T-helper 1 cell (primary cell): ENCODE measurements at places on chromosomes 12 and 14.
A peak's percentile ranks its signal among the peaks of the same experiment; 100 is the strongest.

DNA sequence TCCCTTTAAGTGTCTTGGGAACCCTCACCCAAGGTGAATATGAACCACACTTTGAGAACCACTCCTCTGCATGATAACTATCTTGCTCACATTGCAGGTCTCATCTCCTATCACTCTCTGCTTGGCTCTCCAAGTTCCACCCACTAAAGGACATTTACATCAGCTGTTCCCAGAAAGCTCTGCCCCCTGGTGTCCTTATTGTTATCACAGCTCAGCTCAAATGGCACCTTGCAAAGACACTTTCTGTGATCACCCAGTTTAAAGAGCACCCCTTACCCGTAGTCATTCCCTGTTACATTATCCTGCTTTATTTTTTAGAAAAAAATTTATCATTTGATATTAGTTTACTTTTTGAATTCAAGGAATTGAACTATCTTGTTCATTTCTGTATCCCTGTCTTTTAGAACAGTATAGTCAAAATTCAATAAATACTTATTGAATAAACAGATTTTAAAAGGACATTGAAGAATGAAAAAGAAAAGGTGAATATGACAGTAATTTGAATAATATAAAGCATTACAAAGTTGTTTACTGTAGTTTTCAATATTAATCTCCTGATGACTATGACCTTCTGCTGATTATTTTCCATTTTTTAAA lies 20.5 kb upstream of the GUCY2C start:
- DNase-seq, result peak; percentile 36

DNA sequence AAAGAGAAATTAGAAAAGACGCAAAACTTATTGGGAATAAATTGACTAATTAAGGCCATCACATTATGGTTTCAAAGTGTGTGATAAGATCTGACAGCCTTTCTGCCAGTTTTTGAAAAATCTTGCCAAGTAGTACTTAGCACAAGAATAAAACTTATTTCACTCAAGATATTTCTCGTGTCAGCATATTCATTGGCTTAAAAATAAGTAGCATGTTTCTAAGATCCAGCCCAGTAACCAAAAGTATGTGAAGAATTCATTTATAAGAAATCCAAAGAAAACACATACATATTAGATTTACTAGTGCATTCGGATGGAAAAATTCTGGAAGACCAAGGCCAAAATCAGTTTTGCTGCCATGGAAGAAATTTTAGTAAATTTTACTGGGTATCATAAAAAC lies 1135.0 kb downstream of the GALC start:
- no peak for DNase-seq

DNA sequence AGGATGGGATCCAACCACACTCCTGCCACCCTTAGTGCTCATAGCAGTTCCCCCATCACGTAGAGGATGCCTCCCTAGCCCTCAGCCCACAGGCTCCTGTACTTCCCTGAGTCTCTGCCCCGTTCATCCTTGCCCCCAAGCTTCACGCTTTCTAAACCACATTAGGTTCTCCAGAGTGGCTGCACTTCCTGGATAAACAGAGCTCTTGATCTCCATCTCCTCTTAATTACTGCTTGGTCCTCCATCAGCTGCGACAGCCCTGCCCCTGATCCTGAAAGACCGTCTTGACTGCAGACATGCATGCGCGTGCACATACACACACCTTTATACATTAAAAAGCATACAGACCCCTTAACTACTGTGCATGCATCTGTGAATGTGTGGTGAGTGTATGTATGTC lies 530.0 kb downstream of the BCL11B start:
- DNase-seq, result no peak

DNA sequence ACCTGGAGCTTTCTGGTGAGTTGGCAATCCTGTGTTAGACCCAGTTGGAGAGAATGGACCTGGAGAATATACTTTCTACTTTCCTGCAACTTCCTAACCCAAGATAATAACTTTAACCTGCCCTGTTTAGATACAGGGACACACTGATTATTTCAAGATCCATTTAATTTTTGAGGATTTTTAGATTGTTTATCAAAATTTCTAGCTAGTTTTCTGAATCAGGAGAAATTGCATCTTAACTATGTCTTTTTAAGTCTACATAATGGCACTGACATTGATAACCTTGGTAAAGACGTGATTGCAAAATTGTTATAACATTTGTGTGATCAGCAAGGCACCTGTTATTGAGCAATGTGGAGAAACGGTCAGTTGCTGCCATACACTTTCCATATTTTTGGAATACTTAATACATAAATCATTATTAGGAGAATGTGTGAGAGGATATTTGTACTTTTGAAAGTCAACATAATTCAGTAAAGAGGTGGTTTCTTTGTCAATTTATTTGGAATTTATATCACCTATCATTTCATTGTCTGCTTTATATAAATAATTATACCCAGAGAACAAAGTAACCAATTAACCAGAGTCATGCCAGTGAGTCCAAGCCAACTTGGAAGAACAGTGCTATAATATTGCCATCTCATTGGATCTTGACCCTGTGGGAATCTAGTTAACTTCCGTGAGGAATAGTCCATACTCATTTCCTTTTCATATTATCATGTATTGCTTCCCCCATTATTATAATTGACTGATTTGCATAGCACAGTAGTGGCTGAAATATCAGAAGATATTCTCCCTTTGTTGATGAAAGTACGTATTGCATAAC lies 28.4 kb downstream of the NFYB start:
- no peak for DNase-seq

DNA sequence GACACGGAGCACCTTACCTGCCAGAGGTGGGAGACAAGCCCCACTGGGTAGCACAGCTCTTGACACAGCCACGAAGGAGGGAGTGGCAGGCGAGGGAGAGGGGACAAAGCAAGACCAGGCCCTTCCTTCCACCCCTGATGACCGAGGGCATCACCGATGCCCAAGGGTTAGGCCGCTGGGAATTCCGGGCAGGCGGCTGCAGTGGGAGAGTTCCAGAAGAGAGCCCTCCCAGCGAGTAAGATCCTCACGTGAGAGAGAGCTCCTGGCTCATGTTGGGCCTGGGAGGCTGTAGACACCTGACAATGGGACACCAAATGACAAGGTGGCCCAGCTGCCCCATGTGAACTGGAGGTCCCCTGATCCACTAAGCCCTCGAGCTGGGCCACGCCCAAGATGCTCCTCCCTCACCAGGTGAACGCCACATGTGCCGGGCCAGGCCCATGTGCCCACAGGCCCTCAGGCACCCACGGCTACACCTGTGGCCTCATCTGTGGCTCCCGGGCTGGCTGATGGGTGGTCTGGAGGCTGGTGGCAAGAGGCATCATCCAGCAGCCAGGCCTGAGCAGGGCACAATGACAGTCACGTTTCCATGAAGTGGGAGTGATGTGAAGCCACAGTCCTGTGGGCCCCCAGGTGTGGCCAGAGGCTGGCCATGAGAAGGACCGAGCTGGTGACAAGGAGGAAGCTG lies 32.1 kb upstream of the C14orf180 start:
- no peak for DNase-seq

DNA sequence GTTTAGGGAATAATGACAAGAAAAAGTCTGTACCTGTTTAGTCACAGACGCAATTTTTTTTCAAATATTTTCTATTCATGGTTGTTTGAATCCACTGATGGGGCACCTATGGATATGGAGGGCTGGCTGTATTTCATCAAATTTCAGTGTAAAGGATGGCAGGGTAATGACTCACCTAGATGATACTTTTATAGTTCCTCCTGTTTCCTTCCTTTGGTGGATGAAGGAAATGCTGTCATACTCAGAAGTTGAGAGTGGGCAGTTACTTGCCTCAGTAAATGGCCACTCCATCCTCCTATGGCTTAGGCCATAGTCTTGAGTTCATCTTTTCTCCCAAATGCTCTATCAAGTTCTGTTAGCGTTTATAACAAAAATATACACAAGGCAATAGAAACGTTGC lies 18.9 kb upstream of the C12orf71 start:
- no peak for DNase-seq

- DNase-seq, result no peak
These were observed 20.5 kb upstream of the CORO1C start for GRCh38 chr12:108751821-108752220.

DNA sequence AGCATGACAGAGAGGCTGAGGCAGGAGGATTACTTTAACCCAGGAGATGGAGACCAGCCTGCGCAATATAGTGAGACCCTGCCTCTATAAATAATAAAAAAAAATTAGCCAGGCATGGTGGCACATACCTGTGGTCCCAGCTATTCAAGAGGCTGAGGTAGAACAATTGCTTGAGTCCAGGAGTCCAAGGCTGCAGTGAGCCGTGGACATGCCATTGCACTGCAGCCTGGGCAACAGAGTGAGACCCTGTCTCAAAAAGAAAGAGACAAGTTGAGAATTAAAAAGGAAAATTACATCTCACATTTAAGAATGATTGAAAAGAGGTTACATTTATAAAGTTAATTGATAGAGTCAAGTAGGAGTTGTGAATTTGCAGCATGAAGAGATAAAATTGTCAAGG lies 91.4 kb upstream of the TMPO start:
- DNase-seq, result no peak

DNA sequence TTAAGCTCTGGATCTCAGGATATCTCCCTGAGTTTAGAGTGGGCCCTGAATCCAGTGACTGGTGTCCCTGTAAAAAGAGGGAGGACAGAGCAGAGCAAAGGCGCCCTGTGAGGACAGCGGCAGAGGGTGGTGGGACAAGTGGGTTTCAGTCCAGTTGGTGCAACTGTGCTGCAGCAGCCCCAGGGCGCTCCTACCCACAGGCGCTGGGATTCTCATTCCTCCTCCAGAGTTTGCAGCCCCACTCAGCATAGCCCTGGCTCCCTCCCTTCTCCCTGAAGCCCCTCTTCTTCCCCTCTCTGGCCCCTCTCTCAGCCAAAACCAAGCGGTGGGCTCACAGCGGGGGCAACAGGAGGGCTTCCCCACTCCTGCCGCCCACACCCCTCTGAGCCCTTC lies 1.6 kb downstream of the TMEM179 start:
- DNase-seq, result no peak

DNA sequence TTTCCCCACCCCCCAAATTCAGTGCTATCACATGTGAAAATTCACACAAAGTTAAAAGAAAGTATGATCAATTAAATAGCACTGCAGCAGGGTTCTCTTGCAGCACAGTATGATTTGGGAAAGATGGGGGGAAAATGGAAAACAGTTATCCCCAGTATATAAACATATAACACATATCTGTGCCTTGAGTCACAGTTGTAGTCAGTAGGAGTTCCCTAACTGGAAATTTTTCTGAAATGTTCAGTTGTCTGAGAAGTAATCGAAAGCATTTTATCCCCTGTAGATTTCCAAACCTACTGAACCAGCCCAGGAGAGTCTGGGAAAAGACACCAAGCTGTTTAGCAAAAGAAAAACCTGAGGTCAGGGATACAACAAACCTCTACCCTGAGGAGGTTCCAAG lies 47.0 kb downstream of the C12orf50 start:
- DNase-seq, result no peak

DNA sequence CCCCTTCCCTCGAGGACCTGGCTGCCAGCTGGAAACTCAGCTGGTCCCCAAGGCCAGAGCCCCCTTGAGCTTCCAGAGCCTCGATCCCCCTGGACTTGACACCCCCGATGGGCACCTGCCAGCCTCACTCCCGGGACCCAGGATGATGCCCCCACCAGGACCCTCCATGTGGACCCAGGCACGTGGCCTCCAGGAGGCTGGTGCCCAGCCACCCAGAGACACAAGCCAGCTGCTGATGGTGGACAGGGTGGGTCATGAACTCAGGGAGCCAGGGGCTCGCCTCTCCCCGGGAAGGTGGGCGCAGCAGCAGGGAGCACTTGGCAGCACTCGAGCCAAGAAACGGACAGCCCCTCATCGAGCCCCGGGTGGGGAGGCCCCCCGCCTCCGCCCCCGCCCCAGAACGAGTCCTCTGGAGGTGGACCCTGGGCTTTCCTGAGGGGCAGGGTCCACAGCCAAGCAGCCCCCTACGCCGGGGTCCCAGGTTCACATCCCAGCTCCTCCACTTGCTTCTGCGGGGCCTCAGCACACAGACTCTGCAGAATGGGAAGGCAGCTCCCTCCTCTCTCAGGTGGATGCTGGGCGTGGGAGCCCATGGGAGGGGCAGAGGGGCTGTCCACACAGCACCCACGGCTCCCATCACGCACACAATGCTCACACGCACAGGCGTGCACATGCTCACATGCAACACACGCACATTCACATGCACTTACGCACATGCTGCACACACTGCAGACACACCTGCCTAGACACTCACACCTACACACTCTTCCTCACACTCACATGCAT lies 12.1 kb downstream of the C14orf180 start:
- no peak for DNase-seq

DNA sequence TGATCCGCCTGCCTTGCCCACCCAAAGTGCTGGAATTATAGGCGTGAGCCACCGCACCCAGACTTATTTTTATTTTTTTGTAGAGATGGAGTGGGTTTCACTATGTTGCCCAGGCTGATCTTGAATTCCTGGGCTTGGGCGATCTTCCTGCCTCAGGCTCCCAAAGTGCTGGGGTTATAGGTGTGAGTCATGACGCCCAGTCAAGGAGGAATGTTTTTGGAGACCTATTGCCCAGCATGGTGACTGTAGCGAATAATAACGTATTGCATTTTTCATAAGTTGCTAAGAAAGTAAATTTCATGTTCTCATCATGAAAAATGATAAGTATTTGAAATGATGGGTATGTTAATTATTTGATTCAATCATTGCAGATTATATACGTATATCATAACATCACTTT lies 46.5 kb downstream of the TEAD4 start:
- DNase-seq, result no peak

- no peak for DNase-seq
These were observed 19.1 kb upstream of the PLA2G1B start for GRCh38 chr12:120346681-120347080.

DNA sequence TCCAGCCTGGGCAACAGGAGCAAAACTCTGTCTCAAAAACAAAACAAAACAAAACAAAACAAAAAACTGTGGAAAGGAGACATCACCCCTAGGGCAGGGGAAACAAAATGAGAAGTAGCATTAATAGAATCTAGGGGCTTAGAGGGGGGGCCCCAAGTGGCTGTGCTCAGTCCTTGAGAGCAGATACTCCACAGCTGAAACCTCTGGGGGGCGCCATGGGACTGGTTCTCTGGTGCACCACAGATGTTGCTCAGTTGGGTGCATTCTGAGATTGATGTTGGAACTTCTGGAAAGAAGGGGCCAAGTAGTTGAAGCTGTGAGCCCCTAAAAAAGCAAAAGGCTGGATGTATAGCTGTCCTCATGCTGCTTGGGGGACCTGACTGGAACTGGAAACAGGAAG lies 11.8 kb upstream of the SYNE2 start:
- DNase-seq, result peak; percentile 38

GRCh38 chr14:56333359-56334292 lies 215.4 kb downstream of the PELI2 start:
- DNase-seq, result peak; percentile 4

GRCh38 chr12:124902916-124903315 lies 11.5 kb downstream of the UBC start:
- DNase-seq, result no peak
